Fibroblast of lung (primary cell): ENCODE measurements at places on chromosomes 5 and 9. TPM values are rescaled to one million over a fixed set of nuclear protein-coding genes. Genes with fewer than 3 reads are reported as not detected.

DNAJC18 gene
- total RNA-seq = 12.6 and 13.6 TPM in 2 replicates

PCSK5 gene
- total RNA-seq = 3.6 and 4.8 TPM in 2 replicates

MYMK gene
- not detected in 2 replicates for total RNA-seq

DNA sequence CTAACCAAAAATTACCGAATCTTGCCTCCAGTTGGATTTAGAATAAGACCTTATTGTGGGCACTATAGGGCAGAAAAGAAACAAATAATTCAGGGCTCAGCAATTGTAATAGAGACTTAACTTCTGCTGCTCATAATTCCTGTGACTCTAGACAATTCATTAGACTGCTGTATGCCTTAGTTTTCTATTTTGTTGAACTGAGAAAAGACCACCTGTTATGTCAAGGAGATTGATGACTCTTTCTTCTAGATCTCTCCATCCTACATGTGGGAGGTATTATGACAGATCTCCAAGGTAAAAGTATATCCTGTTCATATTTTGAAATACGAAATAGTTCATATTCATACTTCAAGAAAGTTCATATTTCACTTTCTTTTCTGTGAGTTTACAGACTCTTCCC lies 605.1 kb downstream of the PSAT1 start:
- no peak for DNase-seq

DNA sequence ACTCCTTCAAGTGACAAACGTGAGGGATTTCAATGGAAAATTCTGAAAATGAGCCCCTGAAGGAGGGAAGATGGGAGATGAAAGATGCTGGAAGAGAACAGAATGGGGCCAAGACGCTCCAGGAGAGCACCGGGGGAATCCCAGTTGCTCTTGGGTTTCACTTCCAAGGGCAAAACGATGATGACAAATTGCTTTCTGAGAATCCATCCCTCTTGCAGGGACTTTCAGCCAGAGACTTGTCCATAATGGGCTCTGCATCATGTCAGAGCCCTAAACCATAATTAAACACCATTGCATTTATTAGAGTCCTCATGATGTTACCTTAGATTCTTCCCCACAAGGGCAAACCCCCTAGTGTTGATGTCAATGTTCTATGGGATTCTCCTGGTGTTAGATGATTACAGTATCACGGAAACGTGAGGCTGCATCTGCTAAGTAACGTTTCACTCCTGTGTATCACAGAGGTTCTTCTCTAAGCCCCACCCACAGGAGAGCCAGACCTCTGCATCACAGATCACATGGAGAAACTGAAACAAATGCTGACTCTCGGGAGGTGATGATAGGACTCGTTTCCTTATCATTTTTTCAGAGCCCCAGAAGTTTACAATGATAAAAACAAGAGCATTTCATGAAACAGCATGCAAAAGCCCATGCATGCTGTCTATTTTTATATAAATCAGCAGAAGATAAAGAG lies 114.4 kb downstream of the TENT4A start:
- DNase-seq = no peak

DNA sequence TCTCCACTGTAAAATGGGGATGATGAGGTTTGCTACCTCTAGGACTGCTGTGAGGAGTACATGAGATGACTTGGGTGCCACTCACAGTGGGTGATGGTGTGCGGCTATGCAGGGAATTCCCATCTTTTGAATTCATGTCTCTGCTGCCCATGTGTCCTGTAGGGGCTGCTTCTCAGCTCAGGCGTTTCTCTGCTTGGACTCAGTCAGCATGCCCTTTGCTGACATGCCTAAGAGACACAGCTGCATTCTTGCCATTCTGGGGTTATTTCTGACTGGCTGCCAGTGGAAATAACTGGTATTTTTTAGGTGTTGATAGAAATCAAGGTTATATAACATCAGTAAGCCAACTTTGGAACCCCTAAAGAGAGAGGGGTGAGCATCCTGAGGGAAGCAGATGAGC lies 24.3 kb upstream of the XPA start:
- DNase-seq = no peak

DNA sequence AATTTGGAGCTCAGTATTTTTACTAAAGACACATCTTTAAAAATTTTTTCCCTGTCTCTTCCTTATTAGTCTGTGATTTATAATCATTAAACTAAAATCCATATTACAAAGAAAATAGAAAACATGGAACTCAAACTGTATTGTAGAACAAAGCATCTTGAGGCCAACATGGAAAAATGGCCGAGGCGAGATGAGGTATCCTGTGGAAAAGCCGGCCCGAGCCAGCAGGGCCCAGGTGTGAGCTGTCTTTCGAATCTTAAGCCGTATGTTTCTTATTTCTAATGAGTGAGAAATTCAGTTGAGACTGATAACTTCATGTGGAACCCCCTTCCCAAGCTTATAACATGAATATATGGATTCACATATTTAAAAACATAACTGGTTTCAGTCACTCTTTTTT lies 170.4 kb upstream of the OTULINL start:
- DNase-seq = no peak

GRCh38 chr9:76704593-76705204 lies 59.5 kb upstream of the PCA3 start:
- DNase-seq = peak; percentile 92

- peak; percentile 12 for DNase-seq
These were observed 28.6 kb downstream of the PSIP1 start for GRCh38 chr9:15482146-15482545.
